Choroid plexus epithelial cell (primary cell): ENCODE measurements at places on chromosomes 2 and 18.

- no peak for DNase-seq
Observed at GRCh38 chr2:198252472-198252871, 448.1 kb downstream of the PLCL1 start.

GRCh38 chr2:17879137-17879912, 858 bp downstream of the KCNS3 start:
- DNase-seq, result peak; percentile 35

DNA sequence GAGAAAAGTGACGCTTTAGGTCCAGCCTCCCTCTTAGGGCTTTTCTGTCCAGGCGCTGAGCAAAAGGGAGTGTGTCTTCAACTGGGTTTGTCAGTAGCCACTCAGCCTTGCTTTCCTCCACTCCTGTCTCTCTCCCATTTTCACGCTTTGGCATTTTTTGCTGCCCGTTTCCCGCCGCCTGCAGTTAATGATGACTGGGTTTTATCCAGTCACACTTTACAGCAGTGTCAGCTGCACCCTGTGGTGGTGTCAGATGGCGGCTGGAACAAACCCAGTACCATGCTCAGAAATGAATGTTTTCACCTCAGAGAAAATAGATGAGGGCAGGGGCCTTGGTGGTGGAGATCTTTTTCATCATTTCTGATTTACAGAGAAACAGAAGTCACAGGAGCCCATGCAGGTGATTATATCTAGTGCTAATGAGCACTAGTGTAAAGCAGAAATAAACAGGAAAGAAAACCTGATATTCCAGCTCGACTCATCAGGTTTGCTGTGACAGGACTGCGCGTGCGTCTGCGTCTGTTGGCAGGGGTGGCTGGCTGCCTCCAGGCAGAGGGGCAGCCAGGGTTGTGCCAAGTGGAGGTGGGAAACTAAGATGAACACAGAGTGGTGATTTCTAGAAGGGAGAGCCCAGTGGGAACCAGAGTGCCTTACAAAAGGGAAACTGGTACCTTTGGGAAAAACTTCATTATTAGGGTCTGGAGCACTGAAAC, 139.9 kb downstream of the TANC1 start:
- DNase-seq, result no peak

- DNase-seq, result no peak
Observed at GRCh38 chr2:79830501-79830900, 317.6 kb downstream of the CTNNA2 start.

GRCh38 chr2:241808721-241809382, at the start of gene NEU4:
Gene NEU4, plus strand, starts transcription at chr2:241809193. Its CDS starts 5,292 bp downstream, at chr2:241814485.
- DNase-seq, result no peak

DNA sequence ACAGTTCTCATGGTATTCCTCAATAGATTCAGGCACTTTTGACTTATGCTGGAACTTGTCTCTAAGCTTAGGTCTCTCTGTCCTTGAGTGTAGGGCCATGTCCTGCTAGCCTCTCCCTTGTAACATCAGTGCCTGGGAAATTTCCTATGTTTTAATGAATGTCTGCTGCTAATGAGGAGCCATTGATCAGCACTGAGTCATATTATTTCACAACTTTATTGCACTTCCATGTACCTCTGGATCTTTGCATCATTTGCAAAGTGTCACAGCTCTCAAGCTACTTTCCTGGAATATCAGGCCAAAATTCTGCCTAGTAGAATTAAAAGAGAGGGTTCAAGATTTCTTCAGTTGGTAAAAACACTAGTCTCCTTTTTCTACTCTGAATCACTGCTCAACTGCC, 102.5 kb downstream of the GAREM1 start:
- DNase-seq, result no peak

GRCh38 chr2:69307579-69308064, 79.4 kb downstream of the GFPT1 start:
- no peak for DNase-seq

DNA sequence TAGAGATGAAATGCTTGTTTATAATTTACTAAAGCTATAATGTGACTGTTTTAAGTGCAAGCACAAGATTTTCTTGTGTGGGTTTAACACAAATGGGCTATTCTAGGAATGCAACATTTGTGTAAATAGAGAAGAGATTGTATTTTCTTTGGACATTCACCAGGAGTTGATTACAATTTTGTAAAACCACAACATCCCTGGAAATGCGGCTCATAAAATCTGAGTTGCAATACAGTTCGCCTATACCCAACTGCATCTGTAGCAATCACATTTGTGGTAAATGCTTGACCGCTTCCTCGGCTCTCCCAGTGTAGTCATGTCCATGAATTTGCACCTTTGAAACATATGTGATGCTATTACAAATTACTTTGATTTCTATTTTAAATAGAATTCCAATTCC, 348.7 kb upstream of the CDH20 start:
- DNase-seq, result peak; percentile 95

DNA sequence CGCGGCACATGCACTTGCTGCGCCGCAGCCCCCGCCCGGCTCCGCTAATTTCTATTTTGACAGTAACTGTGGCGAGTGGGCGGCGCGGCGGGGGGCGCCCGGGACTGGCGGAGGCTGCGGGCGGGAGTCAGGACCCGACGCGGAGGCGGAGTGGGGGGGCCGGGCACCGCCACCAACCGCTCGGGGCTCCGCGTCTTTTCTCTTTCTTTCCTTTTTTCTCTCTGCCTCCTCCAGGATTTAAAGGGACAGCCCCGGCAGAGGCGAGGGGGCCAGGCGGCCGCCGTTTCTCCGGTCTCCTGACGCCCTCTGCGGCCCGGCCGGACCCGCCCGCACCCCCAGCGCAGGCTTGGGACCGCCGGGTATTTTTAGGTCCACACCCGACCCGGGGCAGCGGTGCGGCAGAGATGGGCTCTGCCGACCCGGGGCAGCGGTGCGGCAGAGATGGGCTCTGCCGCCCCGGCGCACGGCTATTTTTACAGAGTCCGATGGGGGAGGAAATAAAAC, 460 bp upstream of the ZBTB7C start:
- DNase-seq, result peak; percentile 19

DNA sequence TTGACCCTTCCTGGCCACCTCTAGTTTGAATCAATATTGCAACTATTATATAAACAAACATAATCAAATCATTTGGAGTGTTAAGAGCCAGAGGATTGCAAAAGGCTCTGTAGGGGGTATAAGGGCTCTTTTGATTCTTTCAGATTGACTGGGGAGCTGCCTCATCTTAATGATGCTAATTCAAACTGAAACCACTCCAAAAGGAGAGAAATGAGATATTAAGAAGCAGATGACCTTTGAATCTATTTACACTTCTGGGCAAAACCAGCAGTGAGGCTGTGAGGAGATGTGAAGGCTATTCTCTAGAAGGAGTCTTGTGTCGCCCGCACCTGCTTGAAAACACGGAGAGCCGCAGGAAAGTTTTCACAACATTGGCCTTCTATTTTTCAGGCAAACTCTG, 311.2 kb upstream of the CRIM1 start:
- DNase-seq, result no peak

DNA sequence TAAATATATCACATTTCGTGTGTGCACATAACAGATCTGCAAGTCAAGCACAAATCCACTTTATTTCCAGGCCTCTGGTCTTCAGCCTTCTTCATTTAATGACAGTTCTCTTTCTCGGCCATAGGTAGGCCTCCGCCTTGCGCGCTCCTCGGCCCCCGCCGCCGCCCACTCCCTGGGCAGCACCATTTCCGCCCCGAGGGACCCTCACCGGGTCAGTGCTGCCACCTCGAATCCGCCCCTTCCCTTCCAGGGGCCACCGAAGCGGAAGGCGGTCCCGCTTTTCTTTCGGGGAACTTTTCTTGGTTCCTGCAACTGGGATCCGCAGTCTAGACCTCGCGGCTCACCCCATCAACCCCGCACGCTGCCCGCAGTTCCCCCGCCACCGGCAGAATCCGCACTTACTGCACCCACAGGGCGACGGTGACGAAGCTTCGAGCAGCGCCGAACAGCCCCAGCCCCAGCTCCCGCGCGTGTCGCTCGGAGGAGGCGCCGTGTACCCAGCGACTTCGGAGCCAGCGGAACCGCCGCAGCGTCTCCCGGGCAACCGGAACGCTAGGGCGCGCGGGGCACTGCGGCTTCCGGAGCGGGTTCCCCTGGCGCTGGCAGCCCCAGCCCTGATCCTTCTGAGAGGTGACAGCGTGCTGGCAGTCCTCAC, at the start of gene CDKL4:
Gene CDKL4, minus strand, starts transcription at position 502 of the 655 bp plus-strand sequence.
- no peak for DNase-seq

DNA sequence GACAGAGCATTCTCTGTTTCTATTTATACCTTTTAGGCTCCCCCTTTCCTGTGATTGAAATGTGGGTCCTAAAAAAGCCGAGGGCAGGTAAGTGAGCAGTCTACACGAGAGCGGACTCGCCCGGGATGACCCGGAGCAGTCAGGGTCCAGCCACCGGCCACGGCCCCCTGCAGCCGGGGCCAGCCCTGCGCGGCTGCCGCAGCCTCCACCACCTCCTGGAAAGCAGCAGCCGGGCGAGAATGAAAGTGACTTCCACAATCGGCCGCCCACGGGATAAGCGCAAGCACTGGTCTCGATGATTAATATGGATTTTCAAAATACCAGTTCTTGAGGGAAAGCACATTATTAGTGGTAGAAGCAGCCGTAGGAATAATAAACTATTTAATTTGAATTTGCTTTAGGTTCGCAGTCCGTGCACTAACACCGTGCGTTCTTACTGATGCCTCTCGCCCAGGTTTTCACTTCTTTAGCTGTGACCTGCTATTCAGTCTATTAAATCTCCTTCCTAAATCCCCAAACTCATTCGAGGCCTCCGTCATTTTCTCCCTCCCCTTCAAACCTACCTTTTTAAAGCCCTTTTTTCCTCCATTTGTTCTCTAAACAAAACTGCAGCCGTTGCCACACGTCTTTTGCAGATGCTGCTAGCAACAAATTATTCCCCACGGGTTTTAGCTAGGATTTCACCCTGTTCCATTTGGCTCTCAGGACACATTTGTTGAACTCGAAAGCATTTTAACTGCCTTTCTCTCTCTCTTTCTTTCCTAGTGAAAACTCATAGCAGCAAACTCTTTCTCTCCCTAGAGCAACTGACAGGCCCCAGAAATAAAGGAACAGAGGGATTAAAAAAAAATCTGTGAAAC, 1015.1 kb upstream of the PIK3C3 start:
- DNase-seq, result no peak

GRCh38 chr18:41719808-41720207, 235.2 kb upstream of the PIK3C3 start:
- DNase-seq, result no peak

- DNase-seq, result no peak
Observed at GRCh38 chr18:79816981-79817606, 19.4 kb downstream of the KCNG2 start.

GRCh38 chr2:64404002-64404731, 49.8 kb upstream of the LGALSL start:
- peak; percentile 86 for DNase-seq

DNA sequence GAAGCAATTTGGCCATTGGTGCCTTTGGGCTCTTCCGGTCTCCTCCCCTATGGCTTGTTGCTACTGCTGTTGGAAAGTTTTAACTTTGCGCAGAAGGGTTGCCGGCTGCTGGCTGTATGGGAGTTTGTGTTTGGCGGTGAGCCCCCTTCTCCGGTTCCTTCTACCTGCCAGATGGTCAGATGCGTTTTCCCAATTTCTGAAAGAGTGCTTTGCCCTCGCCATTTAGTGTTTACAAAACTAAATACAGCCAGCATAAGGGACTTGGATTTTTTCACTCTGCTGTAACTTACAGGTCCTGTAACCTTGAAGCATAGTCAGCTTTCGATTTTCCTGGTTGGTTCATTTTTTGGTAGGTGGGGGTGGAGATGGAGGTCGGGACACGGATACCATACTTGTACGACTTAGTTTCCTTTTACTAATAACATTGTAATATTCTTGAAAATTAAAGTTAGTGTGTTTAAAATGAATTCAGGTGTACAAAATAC, 604 bp downstream of the COQ10B start:
- peak; percentile 96 for DNase-seq

- DNase-seq, result no peak
Observed at GRCh38 chr2:65804777-65805176, 372.4 kb upstream of the SPRED2 start.

DNA sequence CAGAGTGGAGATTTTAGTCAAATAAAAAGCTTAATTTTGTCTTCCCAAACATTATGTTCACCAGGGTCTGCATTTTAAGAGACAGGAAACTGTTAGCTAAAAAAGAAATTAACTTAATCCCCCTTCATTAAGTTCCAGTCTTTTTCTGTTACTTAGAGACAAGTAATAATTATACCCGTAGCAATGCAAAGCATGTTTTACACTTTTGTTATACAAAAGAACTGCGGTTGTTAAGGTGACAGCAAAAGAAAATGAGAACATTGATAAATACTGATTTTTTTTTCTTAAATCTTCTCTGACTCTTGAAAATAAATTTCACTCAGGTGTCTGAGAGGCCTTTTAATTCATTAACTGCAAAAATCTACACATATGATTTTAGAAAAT, 101.4 kb downstream of the MEIS1 start:
- DNase-seq, result no peak

DNA sequence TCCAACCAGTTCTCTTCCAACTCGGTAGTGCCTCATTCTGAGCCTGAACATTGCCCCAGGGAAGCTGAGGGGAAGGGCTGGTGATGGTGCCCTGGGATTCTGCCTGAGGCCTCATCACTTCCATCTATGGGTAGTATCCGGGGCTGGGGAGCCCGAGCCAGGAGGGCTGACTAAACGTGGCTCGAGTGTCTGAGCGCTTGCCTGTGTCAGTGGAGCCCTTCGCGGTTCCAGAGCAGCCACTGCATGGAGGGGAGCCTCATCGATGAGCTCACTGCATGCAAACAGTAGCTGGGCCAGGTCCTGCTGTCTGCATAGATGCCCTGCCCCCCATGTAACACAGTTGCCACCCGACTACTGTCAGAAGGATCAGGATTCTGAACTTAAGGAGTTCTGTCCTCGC, 129.3 kb downstream of the GLI2 start:
- no peak for DNase-seq

DNA sequence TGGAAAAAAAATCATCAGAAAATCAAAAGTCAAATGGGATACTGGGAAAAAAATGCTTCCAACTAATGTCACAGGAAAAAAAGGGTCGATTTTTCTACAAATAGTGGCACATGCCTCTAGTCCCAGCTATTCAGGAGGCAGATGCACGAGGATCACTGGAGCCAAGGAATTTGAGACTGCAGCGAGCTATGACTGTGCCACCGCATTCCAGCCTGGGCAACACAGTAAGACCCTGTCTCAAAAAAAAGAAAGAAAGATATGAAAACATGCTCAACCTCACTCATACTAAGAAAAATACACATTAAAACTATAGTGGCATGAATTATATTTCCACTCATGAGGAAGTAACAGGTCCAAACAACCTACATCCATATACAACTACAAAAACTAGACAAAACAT, 17.9 kb downstream of the MEMO1 start:
- no peak for DNase-seq

DNA sequence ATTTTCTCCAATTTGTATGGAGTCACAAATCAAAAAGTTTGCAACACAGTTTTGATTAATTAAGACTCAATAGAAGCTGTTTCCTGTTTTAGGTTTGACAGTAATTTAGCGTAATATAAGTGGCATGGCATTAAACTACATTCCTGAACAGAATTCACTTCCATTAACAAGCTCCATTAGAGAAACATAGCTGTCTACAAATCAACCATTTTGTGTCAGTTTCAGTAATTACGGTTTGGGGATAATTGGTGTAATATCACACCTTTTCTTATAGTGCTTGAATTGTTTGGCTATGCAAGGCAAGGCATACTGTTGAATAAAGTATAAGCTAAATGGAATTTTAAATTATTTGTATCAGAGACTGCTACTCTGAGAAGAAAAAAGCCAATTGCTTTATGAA, 585.5 kb downstream of the CBLN2 start:
- DNase-seq, result no peak
